ENCODE measurements at places on chromosomes 3 and 15.

GRCh38 chr3:149273096-149273751 lies 51.6 kb upstream of the CP start:
- DNase-seq = no peak

- DNase-seq = no peak
These were observed 380.2 kb downstream of the DIPK2A start for GRCh38 chr3:144351773-144352365.

DNA sequence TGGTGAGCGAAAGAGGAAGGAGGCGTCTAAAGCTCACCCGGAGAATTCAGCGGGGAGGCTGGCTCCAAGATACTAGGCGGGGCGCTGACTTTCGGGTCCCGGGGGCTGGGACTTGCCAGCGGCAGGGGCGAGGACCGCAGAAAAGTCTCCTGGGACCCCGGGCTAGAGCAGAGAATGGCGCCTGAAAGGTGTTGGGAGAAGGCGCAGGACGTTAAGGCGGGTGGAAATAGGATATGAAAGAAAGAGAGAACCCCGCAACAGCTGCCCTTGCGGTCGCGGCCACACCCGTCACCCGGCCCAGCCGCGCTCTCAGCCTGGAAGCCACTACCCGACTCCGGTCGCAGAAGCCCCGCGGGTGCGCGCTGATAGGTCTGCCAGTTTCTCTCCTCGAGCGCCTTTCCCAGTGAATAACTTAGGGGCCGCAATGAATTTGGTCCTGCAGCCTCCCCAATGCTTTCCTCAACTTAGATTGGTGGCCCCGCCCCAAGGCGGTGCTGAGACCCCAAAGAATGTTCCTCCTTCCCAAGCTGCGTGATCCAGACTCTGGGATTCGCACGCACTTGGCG lies 604 bp downstream of the LTK start:
- no peak for DNase-seq

GRCh38 chr3:14852717-14853116 lies 34.0 kb downstream of the FGD5 start:
- DNase-seq = no peak

GRCh38 chr3:9405756-9406155 lies 8.3 kb downstream of the SETD5 start:
- no peak for DNase-seq

GRCh38 chr15:85793641-85794597 lies 806 bp downstream of the KLHL25 start:
- DNase-seq = no peak

DNA sequence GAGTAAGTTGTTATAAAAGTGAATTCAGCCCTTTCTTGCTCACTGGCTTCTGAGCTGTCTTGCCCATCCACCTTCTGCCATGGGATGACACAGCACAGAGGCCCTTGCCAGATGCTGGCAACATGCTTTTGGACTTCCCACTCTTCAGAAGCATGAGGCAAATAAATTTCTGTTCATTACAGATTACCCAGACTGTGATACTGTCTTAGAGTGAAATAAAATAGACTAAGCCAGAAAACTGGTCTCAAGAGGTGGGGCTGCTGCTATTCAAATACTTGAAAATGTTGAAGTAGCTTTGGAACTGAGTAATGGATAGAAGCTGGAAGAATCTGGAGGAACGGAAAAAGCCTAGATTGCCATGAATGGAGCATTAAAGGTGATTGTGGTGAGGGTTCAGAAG lies 170.4 kb downstream of the ZMAT3 start:
- no peak for DNase-seq

GRCh38 chr3:150033721-150034120 lies 63.0 kb upstream of the PFN2 start:
- no peak for DNase-seq

DNA sequence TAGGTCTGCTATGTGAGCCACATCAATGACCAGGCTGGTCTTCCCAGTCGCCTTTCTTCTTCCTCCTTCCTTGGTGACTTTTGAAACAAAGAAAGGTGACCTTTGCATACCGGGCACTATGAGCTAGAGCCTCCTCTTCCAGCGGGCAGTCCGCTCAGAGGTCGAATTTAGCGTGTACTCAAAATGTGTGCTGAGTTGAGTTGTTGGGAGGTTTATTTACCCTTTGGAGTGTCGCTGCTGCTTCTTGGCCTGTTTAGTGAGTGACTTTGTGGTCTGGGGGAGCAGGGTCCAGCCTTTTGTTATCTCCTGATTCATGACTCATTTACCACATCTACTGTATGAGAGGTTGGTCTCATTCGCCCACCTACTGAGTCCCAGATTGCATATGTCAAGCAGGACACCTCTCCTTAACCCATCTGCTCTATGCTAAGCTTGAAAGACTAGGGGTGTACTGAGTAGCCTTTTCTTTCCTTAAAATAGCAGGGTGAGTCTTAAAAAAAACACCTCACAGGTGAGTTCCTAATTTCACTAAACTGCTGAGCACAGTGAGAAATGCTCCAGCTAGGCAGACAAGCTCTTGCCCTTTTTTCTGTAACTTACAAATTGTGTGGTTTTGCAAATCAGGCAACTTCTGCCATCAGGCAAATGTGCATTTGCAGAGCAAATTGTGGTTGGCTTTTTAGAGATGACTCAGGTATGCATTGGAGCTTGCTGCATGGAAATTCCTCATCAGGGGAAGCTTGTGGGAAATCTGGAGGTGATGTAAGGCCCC lies 3.2 kb upstream of the SIAH2 start:
- DNase-seq = no peak

DNA sequence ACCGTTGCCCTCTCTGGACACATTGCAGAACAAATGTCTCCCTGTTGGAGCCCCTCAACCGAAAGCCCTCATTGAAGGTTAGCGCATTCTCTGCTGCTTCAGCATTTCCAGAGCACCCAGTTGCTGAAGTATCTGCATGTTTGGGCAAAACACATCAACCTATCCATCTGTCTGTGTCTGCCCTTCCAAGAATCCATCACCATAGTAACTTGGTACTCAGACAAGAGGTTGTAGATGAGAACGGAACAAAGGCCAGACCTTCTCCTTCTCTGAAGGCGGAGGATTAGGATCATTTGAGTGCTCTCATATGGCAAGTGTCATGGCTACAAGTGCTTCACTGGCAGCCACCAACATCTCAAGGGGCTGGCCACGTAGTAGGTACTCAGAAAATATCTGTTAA lies 23.1 kb upstream of the RHO start:
- DNase-seq = no peak

DNA sequence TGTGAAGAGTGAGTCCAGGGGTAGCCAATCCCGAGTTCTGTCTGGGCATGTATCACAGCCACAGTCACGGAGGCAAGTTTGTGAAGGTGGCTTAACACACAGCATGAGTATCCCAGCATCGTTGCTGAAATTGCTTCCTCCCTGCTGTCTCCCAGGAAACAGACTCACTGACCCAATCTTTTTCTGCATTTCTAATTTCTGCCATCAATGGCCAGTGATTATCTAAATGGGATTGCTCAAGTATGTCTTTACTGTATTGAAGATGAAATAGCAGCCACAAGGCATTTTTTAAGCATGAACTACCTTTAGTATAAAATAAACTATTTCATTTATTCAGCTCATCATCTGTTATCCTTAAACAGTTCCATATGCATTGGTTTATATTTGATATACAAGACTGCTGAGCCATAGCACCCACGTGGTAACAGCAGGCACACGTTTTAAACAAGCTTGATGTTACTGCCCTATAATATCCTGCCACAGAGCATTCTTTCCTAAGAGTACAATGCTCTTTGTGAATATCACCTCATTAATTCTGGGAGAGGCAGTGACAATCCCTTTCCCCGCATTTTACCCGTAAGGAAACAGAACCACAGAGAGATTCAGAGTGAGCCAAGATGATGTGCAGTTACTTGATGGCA lies 276.6 kb upstream of the THBS1 start:
- no peak for DNase-seq

GRCh38 chr15:94306700-94307650 lies 75.6 kb downstream of the MCTP2 start:
- DNase-seq = no peak

- no peak for DNase-seq
These were observed 46.3 kb upstream of the C3orf70 start for GRCh38 chr3:185199206-185199605.

GRCh38 chr15:90114451-90114901 lies 12.2 kb upstream of the IDH2 start:
- DNase-seq = no peak

DNA sequence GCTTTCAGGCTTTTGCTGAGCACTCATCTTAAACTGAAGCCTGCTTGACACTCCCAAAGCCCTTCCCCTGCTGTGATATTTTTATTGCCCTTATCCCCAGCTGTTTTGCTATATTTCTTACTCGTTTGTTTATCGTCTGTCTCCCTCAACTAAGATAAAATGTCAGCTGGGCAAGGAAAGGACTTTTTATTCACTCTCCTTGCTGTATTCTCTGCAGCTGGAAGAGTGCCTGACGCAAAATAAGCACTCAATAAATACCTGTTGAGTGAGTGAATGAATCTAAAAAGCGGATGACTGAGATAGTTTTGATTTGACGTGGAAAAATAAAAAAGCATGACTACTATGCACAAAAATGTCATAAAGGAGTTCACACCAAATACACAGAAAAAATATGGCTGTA lies 84.8 kb upstream of the POMGNT2 start:
- DNase-seq = no peak

DNA sequence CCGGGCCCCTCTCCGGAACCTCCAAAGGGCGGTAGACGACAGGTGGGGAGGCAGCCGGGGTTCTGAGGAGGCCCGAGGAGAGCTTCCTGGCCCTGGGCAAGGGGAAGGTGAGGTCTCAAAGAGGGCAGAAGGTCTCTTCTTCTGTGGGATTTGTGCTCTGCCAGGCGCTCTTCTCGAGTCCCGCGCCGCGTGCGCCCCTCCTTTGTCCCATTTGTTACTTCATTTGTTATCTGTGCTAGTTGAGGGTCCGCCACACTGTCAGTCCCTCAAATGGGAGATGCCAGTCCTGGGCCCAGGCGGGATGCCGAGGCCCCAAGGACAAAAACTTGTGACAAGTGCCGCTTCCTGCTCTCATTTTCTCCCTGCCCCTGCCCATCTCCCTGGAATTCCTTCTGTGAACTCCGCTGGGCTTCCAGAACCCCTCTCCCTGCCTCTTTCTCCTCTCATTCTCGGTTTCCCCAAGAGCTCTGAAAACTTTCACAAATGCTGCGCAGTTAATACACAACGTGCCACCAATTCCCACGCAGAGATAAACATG lies 1.5 kb downstream of the ST8SIA2 start:
- DNase-seq = no peak

DNA sequence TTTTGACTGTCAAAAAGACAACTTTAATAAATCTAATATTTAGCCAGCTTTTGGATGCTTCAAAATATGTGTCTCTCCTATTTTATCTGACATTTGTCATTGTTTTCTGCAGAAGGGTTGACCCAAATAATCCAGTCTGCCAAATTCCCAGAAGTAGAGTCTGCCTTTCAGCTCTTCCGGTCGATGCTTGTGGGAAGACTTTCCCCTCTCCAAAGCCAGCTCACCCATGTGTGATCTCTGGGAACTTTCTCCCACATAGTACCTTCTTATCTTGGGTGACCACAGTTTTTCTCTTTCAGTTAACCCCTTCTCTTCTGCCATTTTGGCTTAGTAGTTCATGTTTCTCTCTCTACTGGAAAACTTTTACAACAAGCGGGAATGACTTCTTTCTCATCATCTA lies 94.1 kb downstream of the ASB7 start:
- no peak for DNase-seq

DNA sequence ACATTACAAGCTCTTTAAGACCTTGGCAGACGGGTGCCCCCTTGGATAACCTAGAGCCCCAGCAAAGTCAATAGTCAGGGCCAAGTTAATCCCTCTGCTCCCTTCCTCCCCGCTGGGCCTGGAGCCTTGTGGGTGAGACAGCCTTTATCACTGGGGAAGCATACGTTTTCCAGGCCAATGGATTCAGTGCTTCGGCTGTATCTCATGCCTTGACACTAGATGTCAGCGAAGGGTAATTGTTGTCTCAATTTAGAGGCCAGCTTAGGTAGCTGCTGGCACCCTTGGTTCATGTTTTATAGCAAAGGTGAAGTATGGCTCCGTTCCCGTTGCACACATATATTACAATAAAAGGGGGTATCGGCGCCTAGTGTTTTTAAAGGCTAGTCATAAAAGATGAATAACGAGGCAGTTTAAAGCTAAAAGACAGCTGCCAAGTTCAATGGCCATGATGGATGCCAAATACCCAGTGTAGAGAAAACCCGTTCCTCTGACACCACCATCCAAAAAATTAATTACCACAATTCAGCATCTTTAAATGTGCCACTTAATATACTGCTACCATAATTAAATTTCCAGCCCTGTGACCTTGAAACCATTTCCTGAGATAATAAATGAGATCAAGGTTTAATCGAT lies 52.3 kb upstream of the BNIP2 start:
- no peak for DNase-seq

- DNase-seq = no peak
These were observed 25.9 kb downstream of the WNT7A start for GRCh38 chr3:13853978-13854296.

DNA sequence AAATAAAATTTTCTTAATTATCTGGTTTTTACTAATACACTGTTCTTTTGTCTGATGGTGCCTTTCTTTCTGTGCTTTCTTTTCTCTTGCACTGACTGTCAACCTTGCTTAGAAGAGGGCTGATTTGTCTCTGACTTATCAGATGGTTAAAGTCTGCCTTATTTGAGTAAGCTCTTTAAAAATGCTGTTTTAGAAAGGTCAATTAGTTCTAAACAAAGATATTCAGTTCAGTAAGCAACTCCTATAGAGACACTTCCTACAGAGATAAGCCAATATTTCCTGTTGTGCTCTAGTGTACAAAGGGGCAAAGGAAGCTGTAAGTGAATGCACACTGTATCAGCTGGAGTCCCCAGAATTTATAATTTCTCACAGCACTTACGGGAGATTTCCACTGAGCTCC lies 153.4 kb upstream of the TSPAN3 start:
- DNase-seq = no peak

DNA sequence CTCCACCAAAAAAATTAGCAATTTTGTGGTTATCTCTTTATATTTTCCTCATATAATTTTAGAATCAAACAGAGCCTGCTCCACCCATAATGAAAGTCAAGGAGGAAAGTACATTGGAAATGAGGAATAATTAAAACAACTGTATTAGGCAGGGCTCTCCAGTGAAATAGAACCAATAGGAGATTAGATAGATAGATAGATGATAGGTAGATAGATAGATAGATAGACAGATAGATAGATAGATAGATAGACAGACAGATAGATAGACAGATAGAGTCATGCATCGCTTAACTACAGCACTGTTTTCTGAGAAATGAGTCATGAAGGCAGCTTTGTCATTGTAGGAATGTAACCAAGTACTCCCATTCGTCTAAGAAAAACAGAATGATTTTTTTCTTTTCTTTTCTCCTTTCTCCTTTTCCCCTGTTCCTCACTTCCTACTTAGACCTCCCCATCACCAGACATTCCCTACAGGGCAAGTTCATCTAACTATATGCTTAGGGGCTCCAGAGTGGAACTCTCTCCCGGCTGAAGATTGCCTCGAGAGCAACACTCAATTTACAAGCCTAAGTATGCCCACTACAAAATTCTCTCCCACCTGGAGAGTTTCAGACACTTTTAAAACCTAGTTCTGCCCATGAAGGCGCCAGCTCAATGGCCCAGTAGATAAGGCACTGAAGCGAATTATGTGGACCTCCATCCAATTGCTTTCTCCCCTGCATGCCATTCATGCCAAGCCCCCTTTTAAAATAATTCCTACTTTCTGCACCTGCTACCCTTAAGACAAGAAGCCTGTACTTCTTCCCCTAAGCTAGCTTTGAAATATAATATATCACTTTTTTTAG lies 53.3 kb upstream of the LIPC start:
- no peak for DNase-seq

- no peak for DNase-seq
These were observed 108.1 kb upstream of the THBS1 start for GRCh38 chr15:39472621-39473297.

- DNase-seq = no peak
These were observed 39.2 kb downstream of the MCTP2 start for GRCh38 chr15:94270570-94270969.

GRCh38 chr3:164194842-164195241 lies 883.5 kb downstream of the SI start:
- DNase-seq = no peak
